ENCODE measurements at places on chromosomes 7 and 10.

DNA sequence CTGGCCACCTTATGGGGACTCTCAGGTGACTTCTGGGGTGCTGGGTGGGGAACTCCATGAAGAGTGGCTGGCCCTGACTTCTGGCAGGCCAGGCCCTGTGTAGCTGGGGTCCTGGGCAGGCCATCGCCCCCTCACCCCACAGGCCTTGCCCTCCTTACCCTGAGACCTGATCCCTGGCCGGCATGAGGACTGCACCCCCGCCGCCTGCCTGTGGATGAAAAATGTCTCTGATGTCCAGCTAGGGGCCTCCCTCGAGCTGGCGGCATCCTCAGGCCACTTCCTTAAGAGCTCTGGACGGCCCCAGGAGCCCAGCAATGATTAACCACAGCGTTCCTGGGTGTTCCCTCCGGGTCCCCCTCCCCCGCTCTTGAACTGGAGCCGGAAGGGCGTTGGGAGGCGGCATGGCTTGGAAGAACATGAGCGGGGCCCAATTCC, 31.8 kb upstream of the SHH start:
- DNase-seq = no peak

- DNase-seq = no peak
Measured at GRCh38 chr7:41708581-41709358, 5.9 kb upstream of the INHBA start.

GRCh38 chr7:26188206-26188956, 12.2 kb downstream of the HNRNPA2B1 start:
- DNase-seq = no peak

DNA sequence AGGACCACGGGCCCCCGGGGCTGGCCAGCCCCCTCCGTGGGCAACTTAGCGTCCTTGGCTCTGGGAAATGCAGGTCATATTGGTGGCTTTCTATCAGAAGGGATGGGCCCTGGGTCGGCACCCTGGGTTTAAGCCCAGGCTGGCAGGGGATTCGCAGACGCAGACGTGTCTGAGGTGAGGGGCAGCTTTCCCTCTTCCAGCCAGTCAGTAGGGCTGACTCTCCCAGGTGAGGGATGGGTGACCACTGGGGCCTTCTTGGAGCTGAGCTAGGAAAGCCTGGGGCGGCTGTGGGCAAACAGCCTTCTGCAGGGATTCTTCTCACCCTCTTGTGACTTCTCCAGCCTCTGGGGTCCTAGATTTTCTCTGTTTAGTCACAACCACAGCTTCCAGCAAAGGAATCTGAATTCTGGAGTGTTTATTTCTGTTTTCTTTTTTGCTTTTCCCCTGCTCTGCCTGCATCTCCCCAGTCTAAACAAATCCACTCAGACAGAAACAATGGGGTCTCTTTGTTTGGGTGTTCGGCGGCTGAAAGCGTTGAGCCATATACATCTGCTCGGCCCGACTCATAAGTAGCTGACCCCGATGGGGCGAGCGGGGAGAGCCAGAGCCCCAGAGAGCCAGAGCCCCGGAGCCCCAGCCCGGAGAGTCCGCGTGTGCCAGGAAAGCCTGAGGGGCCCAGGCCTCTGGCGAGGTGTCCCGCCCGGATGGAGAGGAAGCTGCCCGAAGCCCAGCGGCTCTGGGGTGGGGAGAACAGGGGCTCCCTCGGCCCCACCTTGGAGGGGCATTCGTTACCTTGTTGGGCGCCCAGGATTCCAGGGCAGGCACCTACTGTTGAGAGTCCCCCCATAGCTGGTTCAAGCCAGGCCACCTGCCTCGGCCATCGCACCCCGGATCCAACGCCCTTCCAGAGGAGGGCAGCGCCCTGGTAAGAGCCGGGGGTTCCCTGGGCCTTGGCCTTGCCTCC, 2.0 kb downstream of the MNX1 start:
- DNase-seq = no peak

- DNase-seq = no peak
Measured at GRCh38 chr7:48213226-48213625, 42.0 kb downstream of the ABCA13 start.

GRCh38 chr7:32892521-32893206, 1.1 kb upstream of the KBTBD2 start:
- no peak for DNase-seq

DNA sequence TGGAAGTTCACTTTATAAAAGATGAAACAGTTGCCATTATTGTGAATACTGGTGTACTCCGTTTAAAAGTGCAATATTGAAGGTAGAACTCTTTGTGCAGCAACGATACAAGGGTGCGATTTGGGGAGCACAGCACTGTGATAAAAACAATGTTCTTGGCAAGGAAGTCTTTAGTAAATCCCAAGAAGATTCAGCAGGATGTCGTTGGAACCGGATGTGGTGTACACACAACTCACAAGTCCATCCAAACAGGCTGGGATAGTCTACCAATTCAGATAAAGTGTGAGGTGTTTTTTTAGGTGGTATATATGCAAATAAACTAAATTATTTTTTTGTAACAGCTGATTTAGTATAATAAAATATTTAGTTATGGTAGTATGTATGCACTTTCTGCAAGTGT, 46.7 kb downstream of the ZNF777 start:
- no peak for DNase-seq

- no peak for DNase-seq
Measured at GRCh38 chr10:30999070-30999712, 32.5 kb downstream of the ZNF438 start.

- DNase-seq = no peak
Measured at GRCh38 chr7:102322202-102322715, 34.0 kb downstream of the SPDYE6 start.

GRCh38 chr10:88172159-88172558, 308.7 kb downstream of the PTEN start:
- DNase-seq = no peak

DNA sequence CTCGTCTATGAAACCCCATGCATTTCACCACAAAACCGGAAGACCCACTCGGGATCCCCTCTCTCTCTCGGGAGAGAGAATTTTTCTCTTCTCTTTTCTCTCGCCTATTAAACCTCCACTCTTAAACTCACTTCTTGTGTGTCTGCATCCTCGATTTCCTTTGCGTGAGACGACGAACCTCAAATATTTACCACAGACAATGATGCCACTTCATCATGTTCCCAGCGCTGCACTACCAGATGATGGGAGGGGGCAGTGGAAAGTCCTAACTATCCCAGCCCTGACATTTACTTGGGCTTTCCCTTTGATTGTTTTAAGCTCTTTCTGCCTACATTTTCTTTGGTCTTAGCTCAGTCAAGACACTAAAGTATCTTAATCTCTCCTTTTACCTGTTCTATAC, 906.7 kb downstream of the GRID1 start:
- DNase-seq = no peak

GRCh38 chr7:99374111-99375064, at the start of gene ARPC1B:
TSS of gene ARPC1B (plus strand) at chr7:99374730. CDS start at chr7:99385715, 10,985 bp downstream.
- DNase-seq = peak; percentile 63

- DNase-seq = no peak
Measured at GRCh38 chr10:29908962-29909361, 150.4 kb downstream of the JCAD start.

- no peak for DNase-seq
Measured at GRCh38 chr7:151320263-151320845, 21.3 kb upstream of the NUB1 start.

GRCh38 chr10:126101325-126101724, 205.0 kb downstream of the FANK1 start:
- no peak for DNase-seq

- no peak for DNase-seq
Measured at GRCh38 chr10:82041018-82041417, 166.0 kb downstream of the NRG3 start.

DNA sequence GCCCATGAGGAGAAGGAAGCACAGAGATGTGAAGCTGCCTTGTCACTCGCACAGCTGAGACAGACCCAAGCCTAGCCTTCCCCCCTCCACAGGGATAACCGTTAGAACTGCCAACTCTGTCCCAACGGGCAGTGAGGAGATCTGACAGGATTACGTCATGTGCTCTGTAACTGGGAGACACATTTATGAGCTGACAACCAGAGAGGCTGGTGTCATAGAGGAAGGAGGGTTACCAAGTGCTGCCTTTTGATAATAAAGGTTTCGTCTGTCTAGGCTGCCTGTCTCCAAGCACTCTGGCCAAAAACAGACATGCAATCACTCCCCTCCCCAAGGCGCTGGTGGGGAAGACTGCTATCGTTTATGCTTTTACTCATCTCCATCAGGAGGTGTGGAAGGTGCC, 165.9 kb downstream of the PLXNA4 start:
- no peak for DNase-seq

- no peak for DNase-seq
Measured at GRCh38 chr10:25178411-25178810, 3.6 kb downstream of the GPR158 start.

DNA sequence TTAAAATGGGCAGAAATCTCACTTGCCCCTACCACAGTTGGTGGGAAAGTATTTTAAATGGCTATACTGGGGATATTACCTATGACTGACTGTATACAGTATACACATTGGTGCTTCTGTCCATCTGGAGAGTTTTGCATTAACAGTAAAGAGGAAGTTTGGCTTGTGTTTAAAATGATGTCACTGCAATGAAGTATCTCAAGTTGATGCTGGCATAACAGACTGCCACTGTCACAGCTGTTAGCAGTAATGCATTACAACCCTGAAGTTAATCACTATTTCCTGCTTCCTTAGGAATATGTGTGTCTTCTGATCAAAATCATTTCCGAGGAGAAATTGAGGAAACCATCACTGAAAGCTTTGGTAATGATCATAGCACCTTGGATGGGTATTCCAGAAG, 1.9 kb downstream of the DKK1 start:
- no peak for DNase-seq

DNA sequence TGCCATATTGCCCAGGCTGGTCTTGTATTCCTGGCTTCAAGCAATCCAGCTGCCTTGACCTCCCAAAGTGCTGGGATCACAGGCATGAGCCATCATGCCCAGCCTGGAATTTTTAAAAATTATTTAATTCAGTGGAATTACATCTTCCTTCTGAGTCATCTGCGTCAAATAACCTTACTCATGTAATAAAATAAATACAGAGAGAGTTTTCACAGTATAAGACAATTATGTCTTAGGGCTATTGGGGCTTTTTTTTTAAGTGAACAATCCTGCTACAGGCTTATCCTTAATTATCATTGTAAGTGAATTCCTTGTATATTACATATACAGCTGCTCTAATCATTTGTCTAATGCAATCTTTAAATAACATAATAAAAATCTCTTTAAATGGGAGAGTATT, 108.3 kb downstream of the MAPK8 start:
- no peak for DNase-seq

DNA sequence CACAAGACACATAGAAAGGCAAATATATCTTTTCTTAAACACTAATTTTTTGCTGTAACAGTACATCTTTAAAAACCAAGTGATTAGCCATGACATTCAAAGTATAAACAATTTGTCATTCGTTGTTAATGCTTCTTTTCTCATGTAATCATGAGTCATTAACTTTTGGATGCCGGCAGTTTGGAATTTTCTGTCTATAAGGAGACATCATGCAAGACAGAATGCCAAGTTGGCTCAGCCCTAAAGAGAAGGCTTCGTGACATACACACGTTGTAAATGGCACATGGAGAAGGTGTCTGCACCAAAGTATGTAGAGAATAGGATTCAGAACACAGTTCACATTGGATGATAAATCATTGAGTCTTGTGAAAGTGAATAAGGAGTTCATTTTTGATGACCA, 35.9 kb downstream of the CCDC3 start:
- no peak for DNase-seq

- no peak for DNase-seq
Measured at GRCh38 chr7:2138146-2138765, 94.5 kb downstream of the MAD1L1 start.

- DNase-seq = no peak
Measured at GRCh38 chr10:94107191-94107590, 113.5 kb downstream of the PLCE1 start.

DNA sequence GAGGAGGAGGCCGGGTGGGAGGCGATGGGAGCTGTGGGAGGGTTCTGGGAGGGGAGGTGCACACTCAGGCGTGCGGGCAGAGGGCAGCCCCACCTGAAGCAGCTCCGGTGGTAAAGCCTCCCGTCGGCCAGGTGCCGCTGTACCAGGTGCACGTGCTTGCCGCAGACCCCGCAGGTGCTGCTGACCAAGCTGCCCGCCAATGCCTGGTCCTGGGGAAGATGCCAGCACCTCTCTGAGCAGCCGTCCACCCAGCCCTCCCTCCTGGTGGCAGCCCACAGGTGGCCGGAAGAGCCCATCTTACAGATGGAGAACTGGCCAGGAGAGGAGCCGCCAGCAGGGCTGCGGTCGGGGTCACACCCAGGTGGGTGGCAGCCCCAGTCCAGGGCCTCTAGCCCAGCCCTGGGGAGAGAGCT, 12.6 kb downstream of the MICALL2 start:
- DNase-seq = no peak

DNA sequence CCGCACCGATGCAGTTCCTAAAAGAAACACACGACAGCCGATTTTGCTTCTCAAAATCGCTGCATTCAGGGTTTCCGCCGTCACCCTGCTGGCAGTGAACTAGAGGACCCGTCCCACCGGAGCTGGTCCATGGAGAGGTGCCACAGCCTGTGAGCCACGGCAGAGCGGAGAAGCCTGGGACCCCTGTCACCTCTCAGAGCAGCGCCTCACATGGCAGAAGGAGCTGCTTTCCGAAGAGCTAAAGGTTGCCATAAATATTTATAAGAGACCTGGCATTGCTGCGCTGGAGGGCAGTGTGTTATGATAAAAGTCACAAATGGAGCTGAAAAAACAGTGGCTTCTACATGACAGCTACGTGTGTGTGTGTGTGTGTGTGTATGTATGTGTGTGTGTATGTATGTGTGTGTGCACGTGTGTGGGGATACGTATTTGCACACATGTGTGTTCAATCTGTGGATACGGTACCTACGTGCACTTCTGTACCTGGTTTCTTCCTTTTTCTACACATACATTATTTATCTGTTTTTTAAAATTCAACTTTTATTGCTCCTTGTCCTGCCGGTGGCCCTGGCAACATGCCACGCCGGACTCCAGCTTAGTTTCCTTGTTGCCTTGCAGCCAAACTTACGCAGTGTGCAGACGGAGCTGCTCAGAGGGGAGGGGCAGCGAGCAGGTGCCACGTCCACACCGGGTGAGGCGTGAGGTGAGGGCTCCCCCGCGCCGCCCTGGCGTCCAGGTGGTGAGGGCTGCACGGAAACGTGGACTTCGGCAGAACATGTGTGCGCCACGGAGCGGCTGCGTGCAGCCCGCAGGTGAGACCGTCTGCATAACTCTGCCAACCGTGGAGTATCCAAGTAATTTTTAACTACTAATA, 115.2 kb upstream of the PITRM1 start:
- no peak for DNase-seq

- no peak for DNase-seq
Measured at GRCh38 chr10:130188195-130189175, 52.3 kb downstream of the GLRX3 start.

DNA sequence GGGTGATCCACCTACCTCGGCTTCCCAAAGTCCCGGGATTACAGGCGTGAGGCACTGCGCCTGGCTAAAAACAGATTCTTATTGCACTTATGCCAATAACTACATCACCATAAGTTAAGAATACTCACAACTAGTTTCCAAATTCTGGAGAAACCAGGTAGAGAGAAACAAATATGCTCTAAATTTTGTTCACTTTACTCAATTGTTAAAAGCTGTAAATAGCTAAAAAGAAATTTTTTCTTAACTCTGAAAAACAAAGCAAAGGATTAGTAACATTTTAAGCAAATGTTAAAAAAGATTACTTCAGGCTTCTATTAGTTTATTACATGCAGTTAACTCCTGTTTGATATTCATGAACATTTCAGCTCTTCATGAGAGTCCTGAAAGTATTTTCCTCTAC, 28.3 kb upstream of the ZMIZ2 start:
- DNase-seq = no peak

- DNase-seq = no peak
Measured at GRCh38 chr7:69422574-69422985, 175.7 kb upstream of the AUTS2 start.

GRCh38 chr10:117419921-117420320, 44.7 kb upstream of the PDZD8 start:
- no peak for DNase-seq

All from CMK (cell line).